ENCODE measurements at places on chromosomes 3 and 15. TPM values are rescaled to one million over a fixed set of nuclear protein-coding genes. Genes with fewer than 3 reads are reported as not detected.
A peak's percentile ranks its signal among the peaks of the same experiment; 100 is the strongest.

GRCh38 chr3:53250881-53251605, 4.8 kb downstream of the TKT start:
- DNase-seq, result peak; percentile 21

GRCh38 chr3:177517906-177518305, 320.6 kb upstream of the TBL1XR1 start:
- no peak for DNase-seq

DNA sequence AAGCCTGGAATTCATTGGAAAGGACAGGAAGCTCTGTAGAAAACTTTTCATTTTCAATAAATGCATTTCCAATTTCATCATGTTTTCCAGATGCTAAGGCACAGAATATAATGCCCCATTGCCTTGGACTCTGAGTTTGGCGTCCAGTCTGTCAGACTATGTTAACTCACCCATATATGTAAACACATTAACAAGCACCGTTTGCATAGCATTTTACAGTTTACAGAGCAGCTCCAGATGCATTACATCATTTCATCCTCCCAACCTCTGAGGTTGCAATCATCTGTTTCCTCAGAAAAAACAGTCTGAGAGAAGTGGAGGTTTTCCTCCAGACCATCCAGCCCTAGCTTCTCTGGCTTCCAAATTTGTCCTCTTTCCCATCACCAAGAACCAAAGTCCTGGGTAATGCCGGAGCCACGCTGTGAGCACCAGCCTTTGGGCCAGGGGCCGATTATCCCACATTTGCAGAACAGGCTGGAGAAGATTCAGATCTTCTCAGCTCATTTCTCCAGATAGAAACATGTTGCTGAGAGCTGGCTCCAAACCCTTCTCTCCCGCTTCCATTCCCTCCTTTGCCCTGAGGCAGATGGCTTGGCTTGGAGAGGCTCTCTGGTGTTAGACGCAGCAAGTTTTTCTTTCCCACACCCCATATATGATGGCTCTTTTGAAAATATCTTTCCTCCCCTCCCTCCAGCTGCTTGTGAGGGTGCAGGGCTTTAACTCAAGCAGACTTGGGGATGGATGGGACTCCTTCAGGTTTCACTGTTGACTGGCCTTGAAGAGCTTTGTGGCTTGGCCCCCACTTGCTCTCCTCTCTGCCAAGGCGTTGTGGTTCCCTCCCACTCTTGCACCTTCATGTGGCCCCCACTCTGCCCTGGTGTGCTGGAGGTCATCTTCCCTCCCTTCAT, 26.0 kb downstream of the CYP19A1 start:
- no peak for DNase-seq

GRCh38 chr15:70670680-70671079, 92.7 kb downstream of the UACA start:
- DNase-seq, result no peak

DNA sequence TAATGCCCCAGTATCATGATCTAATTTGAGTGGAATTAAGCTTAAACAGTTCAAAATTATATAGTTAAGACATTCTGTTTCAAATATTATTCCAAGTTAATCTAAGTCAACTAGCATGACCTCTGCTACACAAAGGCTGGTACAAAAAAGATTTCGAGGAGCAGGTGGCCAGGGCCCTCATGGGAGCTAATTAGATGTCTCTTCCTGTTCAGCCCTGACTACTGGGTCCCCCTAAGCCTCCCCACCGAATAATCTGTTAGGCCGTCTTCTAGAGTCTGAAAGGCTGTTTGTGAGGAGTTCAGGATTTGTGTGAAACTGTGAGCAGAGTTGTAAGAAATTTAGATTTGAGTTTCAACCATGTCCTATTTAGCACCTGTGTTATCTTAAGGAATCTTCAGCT, 75.4 kb downstream of the PPM1L start:
- DNase-seq, result no peak

- peak; percentile 34 for DNase-seq
These were observed at the start of gene MUC4 for GRCh38 chr3:195811756-195812155. Gene MUC4 (minus strand): TSS chr3:195811929. CDS start chr3:195811817, 112 bp downstream.

GRCh38 chr3:89783341-89783927, 676.0 kb downstream of the EPHA3 start:
- no peak for DNase-seq

DNA sequence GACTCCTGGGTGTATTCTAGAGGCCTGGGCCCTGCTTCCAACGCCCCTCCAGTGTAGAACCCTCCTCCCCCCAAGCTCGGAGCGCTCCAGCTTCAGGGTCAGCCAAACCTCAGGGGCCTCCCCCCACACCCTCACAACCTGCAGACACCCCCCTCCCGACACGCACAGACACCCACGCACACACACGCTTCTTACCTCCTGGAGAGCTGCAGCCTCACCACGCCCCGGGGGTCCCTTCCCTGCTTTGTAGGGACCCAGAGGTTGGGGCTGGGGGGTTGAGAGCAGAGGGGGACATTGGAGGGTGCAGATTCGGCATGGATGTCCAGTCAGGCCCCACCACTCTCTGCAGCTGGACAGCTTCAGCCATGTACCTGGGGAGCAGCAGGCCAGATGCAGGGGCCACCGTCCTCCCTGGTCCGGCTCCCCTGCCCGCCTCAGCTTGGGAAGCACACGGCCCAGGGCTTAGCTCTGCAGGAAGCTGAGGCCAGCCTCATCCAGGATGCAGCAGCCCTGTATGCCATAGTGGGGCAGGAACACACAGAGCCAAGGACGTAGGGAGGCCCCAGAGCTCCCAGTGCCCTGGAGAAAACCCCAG, 13.0 kb downstream of the ZDHHC19 start:
- DNase-seq, result no peak

DNA sequence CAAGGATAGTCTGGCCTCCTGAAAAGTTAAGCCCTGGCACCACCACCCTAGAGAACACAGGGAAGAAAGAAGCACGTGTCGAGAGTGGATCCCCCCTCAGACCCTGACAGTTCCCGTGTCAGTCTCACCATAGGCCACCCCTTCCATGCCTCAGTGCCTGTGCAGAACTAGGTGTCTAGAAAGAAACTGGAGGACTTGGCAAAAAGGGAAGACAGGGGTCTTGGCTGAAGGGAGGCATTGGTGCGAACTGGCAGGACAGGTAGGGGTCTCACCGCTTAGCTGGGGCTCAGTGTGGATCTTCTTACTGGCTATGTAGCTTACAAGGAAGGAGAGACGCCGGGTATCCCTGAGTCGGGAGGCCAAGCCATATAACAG, 518 bp downstream of the QARS1 start:
- no peak for DNase-seq

DNA sequence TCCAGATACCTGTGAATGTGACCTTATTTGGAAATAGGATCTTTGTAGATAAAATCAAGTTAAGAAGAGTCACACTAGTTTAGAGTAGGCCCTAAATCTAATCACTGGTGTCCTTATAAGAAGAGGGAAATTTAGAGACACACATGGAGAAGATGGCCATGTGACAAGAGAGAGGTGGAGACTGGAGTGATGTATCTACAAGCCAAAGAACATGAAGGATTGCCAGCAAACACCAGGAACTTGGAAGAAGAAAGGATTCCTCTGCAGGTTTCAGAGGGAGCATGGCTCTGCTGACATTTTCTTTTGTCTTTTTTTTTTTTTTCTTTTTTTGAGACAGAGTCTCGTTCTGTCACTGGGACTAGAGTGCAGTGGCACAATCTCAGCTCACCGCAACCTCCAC, 20.8 kb downstream of the ARHGEF3 start:
- DNase-seq, result no peak

DNA sequence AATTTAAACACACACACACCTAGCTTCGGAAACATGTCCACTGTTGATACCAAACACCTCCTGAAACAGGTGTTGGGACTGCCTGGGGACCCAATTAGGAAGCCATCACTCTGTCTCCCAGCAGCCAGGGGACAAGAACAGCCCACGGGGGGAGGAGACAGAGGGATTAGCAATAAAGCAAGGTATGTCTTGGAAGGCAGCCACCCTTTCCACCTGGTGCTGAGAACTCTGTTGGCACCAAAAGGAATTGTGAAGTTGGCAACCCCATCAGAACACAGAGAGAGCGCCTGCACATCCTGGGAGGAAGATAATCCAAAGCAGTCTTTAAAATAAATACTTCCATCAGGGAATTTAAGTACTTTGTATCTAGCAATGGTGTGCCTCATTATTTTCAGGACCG, 111.0 kb downstream of the ADAMTS17 start:
- no peak for DNase-seq

DNA sequence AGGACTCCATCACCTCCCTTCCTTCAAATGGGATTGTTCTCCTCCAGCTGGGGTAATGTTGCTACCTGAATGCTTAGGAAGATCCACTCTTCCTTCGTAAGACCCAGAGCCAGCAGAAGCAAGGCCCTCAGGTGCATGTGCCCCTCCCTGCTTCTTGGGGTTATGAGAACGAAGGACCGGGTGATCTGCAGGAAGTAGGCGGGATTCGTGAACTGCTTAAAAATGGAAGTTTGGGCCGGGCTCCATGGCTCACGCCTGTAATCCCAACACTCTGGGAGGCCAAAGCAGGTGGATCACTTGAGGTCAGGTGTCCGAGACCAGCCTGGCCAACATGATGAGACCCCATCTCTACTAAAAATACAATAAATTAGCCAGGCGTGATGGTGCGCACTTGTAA, 8.0 kb downstream of the TLR9 start:
- DNase-seq, result no peak

DNA sequence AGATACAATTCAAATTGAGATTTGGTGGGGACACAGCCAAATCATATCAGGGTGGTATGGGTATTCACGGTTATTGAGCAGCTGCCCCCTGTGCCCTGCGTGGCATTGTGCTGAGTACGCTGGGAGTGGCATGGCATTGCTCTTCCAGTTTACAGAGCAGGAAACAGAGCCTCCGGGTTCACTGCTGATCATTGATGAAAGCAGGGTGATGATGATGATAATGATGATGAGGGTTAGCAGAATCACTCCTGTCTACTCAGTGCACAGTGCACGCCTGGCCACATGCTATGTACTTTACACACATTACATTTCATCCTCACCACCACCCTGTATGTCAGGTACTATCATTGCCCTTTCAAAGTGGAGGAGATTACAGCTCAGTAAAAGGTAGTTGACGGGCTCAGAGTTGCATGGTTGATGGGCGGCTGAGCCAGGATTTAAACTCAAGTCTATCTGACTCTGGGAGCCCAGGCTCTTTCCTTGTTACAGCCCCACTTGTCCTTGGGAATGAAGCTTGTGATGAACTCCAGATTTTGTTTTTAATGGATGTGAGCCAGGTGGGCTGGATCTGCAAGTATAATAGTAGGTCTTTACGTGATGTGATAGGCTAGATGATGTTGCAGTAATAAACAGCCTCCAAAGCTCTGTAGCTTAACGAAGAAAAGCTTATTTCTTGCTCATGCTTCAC, 87.6 kb upstream of the MYZAP start:
- no peak for DNase-seq

DNA sequence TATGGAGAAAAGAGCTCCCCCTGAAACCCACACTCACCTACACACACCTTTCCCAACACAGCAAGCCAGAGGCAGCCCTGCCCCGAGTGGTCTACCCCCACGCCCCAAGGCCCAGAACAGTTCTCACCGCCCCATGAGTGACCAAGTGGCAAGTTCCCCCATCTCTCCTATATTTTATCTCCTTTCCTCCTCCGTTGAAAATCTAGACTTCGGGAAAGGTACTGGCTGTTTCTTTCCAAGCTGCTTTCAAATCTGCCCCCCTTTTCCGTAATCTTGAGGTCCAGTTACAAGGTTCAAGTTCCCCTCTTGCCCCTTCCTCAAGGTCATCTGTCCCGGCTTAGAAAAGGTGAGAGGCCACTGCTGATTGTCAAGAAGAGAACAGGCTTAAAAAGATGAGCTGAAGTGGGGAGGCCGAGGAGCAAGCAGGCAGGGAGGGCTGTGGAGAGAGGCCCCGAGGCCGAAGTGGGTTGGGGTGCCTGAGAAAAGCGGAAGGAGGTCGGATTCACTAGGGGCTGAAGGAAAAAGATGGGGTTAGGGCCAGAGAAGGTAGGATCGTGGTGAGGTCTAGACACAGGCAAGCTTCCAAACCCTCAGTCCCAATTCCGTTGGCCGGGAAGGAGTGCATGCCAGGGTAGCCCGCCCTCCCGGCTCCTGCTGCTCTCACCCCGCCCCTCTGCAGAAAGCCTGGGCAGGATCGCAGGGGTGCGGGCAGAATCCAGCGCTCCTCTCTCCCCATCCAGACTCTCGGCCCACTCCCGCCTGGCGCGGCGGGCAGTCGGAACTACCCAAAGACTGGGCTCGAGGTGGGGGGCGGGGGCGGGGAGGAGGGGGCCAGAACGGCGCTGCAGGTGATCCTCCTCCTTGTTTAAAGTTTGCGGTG, 1.7 kb downstream of the SEMA5B start:
- no peak for DNase-seq

DNA sequence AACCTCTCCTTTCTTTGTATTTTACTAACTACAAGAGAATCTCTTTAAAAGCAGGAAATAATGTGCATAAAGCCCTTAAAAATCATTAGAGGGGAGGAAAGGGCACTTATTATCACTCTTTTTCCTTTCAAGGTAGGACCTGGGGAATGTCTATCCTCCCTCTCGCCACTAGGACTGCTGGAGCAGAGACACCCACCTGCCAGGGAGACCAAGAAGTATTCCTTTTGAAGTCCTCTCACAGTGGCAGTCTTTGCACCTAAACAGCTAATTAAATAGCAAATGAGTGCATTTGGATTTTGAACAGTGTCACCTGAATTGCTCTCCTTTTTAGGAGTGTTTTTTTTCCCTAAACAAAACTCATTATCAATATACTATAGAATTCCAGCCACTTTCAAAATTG, 874.1 kb downstream of the ZPLD1 start:
- no peak for DNase-seq

DNA sequence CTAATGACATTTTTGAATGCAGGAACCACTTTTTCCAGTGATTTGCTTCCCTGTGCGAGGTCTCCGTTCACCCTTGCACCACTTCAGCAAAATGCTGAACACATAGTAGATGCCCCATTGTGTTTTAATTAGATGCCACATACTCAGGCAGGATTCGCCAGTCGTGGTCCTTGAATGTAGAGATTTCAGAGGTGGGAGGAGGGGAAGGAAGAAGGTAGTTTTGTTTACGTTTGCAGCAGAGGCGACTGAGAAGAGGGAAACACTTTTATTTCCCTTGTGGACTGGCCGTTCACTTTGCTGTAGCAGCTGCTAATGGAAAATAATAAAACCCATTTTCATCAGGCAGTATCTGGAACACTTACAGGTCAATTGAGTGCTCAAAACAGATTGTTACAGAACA, 262.8 kb upstream of the TBL1XR1 start:
- DNase-seq, result no peak

GRCh38 chr15:78110096-78110495, 17.7 kb downstream of the SH2D7 start:
- DNase-seq, result peak; percentile 37

DNA sequence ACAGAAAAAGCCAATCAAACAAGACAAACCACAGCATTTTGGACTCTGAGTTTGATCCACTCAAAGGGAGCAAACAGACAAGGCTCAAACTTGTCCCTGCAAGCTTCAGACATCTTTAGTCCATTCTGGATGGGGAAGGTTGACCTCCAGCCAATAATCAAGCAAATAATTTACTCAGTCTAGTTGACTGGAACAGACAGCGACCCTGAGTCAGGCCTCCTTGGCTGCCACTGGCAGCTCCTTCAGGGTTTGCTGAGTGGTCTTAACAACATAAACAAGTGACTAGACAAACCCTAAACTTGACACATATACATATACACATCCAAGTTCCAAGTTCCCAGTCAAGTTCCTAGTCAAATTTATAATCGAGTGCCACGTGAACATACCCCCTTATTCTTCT, 313.9 kb downstream of the POLQ start:
- DNase-seq, result no peak

The REC114 gene
- not detected for total RNA-seq

The CPN2 gene
- not detected for total RNA-seq

The FOXB1 gene
- not detected for total RNA-seq

The LMLN gene
- 30.2 TPM for total RNA-seq

The SEMA3F gene
- 11.2 TPM for total RNA-seq
